ENCODE measurements at places on chromosomes 12 and 14.

- no peak for DNase-seq
Measured at GRCh38 chr12:20320552-20320951, 47.8 kb upstream of the PDE3A start.

DNA sequence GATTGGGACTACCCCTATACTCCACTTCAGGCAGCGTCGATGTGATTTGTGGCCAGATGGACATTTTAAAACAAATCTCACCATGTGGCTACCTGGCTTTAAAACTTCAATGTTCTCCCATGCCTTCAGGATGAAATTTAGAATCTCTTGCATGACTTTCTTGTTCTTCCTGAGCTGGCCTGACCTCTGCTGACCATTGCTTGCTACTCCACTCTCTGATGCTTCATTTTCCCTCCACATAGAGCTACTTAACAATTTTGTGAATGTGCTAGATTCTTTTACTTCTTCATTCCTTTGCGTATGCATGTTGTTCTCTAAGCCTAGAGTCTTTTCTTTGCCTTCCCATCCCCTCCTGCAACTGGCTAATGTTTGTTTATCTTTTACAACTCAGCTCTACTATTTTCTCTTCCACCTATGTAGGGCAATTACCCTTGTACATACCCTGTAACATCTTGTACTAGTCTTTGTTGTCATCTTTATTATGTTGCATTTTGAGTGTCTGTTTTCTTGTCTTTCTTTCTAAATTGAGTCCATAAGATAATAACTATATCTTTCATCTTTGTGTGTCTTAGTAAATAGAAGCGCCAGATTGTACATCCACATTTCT lies 41.2 kb downstream of the YLPM1 start:
- no peak for DNase-seq

DNA sequence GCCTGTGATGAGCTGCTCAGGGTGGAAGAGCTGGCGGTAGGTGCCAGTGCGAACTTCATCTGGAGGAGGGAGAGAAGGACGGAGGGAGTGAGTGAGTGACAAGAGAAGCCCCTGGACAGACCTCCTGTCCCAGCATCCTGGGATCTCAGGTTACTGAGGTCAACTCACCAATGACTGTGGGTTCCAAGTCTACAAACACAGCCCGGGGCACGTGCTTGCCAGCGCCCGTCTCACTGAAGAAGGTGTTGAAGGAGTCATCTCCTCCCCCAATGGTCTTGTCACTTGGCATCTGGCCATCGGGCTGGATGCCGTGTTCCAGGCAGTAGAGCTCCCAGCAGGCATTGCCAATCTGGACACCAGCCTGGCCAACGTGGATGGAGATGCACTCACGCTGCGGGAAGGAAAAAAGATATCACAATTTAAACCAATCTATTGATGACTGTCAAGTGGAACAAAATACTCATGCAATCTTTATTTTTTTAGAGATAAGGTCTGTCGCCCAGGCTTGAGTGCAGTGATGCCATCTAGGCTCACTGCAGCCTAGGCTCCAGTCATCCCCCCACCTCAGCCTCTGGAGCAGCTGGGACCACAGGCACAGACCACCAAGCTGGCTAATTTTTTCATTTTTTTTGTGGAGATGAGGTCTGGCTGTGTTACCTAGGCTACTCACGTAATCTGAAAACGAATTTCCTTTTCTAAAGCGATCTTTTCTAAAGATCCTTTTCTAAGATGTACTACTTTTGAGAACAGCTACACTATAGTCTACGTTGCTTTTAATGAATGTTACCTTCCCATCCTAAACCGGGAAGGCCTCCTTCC lies 1.7 kb downstream of the TUBA1B start:
- DNase-seq = no peak

DNA sequence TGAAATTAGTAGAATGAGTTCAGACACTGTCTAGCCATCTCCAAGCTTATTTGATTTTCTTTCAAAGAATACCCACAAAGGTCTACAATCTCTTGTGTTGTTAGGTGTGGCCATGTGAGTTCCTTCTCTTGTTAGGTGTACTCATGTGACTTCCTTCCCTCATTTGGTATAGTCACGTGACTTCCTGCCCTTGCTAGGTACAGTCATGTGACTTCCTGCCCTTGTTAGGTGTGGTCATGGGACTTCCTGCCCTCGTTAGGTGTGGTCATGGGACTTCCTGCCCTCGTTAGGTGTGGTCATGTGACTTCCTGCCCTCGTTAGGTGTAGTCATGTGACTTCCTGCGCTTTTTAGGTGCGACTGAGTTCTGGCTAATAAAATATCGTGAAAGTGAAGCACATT lies 179.6 kb downstream of the TMX1 start:
- peak; percentile 2 for DNase-seq

- no peak for DNase-seq
Measured at GRCh38 chr12:18851271-18851670, 113.4 kb downstream of the CAPZA3 start.

DNA sequence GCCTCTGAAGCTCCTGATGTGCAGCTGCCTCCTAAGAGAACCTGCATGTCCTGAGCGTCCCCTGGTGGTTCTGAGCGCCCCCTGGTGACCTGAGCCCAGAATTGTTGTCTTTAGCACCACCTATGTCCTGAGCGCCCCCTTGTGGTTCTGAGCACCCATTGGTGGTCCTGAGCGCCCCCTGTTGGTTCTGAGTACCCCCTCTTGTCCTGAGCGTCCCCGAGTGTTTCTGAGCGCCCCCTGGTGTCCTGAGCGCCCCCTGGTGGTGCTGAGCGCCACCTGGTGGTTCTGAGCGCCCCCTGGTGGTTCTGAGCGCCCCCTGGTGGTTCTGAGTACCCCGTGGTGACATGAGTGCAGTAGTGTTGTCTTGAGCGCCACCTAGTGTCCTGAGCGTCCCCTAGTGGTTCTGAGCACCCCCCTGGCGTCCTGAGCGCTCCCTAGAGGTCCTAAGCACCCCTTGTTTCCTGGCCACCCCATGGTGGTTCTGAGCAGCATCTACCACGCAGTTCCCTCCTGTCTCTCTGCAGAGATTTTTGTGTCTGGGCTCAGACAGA lies 782.5 kb downstream of the TMEM121 start:
- peak; percentile 72 for DNase-seq

- no peak for DNase-seq
Measured at GRCh38 chr12:24954261-24954660, 5.4 kb upstream of the BCAT1 start.

DNA sequence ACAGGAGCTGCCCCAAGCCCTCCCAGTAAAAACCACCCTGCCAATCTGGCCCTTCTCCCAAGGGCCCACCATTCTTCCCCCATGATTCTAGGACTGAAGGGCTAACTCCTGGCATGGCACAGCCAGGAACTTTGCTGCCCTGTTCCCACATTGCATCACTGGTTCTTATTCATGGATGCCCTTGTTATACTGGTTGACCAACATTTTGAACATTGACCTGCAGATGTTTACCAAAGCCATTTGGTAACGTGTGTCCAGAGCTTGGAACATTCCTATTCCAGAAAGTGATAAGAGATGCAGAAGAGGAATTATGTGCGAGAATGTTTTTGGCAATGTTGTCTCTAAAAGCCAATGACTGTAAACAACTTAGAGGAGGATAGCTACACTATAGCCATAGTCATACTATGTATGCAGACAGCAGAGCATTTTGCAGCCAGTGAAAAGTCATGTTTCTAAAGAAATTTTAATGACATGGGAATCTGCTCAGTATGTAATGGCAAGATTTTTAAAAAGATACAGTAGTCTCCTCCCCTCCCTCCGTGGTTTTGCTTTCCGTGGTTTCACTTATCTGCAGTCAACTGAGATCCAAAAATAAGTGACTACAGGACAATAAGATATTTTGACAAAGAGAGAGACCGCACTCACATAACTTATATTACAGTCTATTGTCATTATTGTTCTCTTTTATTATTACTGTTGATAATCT lies 108.8 kb downstream of the DAAM1 start:
- DNase-seq = no peak

- no peak for DNase-seq
Measured at GRCh38 chr14:24368562-24369252, 723 bp downstream of the NFATC4 start.

- no peak for DNase-seq
Measured at GRCh38 chr14:91398707-91399106, 18.9 kb downstream of the CCDC88C start.

DNA sequence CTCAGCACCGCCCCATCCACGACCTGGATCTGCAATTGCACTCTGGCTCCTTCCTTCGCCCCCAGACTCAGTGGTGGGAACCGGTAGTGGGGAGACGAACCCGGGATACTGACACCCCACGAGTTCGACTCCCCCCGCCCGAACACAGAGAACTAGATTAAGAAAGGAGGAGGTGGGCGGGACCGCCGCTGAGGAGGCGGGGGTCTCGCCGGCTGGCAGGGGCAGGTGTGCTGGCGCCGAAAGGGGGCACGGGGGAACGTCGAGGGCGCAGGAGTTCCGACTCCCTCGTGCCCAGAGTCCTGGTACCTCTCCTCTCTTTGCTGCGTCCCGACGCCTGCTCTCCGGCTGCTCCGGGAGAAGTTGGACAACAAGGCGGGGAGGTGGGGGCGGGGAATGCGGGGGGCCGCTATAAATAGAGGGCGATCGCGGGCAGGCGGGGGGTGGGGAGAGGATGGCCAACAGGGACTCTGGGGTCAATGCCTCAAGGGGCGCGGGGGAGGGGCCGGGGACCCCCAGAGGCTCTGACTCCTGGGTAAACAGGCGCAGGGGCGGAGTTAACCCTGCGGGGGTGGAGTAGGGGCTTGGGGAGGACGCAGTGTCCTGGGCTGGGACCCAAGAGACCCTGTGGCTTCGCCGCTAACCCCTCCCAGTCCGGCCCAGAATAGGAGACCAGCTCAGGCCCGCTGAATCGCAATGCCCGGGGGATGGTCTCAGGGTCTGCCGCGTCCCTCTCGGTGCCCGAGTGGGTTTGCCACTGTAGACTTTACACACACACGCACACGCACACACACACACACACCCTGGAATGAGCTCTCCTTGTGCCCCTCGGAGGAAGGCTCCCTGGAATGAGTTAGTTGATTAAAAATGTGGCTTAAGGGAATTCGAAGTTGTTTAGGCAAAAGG lies 761 bp upstream of the NDRG2 start:
- DNase-seq = no peak

- DNase-seq = no peak
Measured at GRCh38 chr12:5973461-5974115, 28.5 kb upstream of the ANO2 start.

DNA sequence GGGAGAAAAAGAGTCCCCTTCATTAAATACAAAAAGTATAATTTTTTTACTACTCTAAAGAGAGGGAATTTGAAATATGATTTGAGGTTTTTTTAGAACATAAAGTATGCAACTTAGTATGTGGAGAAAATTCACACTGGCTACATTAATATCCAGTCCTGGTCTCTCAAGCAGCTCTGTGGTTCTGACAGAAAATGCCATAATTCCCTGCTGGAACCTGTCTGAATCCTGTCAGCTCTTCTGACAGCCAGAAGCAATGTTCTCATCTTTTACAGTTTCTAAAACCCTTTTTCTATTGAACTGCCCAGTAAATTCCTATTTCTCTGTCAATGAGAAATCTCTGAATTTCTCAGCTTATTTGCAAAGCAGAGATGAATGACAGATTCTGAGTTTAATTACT lies 13.4 kb upstream of the NOVA1 start:
- no peak for DNase-seq
